ENCODE measurements at places on chromosomes 11 and 22.

GRCh38 chr11:70067591-70068341 is 10.4 kb upstream of the ANO1 start:
- no peak for DNase-seq

DNA sequence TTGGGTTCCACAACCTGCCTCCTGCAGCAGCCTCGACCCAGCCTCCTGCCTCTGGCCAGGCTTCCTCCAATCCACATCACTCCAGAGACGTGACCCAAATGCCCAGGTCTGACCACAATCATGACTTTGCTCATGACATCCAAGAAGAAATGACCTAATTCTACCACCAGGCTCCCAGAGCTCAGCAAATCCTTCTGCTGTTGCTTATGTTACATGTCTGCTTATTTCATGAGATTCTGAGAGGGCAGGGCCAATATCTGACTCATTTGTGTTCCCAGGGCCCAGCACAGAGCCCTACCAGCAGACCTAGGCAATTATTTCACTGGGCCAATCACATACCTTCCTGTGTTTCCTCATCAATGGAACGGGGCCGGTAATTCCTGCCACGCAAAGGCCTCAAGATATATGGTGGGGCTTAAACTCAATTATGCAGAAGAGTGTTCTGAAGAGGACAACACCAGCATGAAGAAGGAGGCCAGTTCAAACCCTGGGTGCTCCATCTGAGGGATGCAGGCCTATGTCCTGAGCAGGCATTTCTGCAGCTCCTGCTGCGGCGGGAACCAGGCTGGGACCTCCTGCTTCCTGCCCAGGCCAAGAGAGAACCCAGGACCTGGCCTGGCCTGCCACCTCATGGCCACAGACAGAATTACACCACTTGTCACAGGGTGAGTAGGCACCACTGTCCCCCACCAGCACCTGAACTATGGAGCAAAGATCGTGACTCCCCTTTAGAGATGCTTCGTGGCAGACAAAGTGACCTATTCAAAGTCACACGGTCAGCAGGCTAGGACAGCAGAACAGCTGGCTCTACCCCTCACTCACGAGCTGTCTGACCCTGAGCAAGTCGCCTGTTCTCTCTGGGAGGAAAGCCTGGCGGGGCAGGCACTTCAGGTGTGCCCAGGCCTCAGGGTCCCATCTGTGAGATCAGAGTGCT is 5.9 kb downstream of the CENPM start:
- peak; percentile 84 for DNase-seq

GRCh38 chr22:47619631-47620030 is 857.2 kb downstream of the TBC1D22A start:
- no peak for DNase-seq

GRCh38 chr11:18853086-18853720 is 61.6 kb upstream of the PTPN5 start:
- peak; percentile 48 for DNase-seq

DNA sequence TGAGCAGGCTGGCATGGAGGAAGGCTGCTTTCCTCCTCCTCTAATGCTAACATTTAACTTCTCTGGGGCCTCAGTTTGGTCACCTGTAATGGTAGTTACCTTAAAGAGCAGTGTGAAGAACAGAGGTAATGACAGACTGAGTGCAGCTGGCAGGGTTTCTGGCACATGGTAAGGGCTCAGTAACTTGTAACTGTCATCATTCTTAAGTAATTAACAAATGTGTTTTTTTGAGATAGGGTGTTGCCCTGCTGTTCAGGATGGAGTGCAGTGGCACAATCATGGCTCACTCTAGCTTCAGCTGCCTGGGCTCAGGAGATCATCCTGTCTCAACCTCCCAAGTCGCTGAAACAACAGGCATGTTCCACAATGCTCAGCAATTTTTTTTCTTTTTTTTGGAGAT is 242.0 kb upstream of the SYN3 start:
- DNase-seq: no peak

DNA sequence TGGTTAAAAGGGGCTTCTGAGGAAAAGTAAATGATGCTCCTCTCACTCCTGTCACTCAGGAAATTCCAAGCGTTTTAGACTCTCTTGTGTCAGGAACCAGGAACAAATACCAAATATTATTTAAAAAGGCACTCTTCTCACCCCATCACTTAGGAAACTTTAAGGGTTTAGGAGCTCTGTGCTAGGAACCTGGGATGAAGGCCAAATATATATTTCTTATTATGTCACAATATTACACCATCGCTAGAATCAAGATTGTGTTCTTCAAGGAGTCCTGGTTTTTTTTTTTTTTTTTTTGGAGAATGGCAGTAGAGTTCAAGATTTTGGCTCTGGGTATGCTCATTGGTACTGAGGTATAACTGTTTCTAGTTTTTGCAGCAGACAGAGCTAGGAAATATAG is 79.0 kb upstream of the HEPHL1 start:
- no peak for DNase-seq

DNA sequence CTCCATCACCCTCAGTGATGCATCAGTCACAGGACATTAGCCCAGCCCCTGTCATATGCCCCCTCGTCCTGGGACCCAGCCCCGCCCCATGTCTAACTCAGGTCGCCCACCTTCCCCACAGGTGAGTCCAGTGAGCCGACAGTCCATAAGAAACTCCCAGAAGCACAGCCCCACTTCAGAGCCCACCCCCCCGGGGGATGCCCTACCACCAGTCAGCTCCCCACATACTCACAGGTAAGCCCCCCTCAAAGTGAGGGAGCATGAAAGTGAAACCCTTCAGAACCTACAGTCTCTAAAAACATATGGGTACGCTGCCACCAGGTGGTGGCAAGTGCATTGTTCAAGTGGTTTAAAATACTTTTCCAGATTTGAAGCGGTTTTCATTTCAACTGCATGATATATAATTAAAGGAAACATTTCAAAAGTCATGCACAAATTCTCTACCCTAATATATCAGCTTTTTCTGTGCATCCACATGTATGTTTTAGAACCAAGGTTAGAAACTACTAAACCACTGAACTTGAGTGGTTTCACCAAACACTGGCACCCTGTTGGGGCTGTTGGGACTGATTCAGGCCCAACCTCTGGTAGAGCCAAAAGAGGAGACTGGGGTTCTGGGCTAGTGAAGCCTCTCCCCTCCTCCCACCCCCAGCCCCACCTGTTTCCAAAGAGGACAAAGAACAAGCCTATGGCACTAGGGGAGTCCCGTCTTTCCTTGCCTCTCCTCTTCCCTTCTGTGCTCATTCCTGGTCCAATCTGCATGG is 17.3 kb downstream of the EPS8L2 start:
- DNase-seq: peak; percentile 71

GRCh38 chr11:120091121-120091520 is 46.8 kb downstream of the TRIM29 start:
- DNase-seq: no peak

GRCh38 chr11:96167787-96168186 is 175.2 kb downstream of the MAML2 start:
- no peak for DNase-seq

DNA sequence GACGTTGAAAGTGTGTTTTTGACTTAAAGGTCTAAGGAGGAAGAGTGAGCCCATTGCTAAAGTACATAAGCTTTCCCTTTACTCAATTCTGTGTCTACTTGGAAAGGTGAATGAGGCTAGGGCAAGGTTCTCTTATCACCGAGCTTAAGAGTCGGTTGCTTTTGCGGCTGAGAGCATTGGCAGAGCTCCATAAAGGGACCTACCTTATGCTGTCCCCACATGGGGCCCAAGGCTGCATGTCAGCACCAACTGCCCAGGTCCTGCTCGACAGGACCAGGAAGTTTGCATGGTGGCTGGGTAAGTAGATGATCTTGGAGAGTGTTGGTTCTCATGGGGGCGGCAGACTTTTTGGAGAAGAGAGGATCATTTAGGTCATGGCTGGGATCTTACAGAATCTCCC is 91.2 kb downstream of the ZBTB16 start:
- DNase-seq: no peak

GRCh38 chr11:73464347-73464746 is 88.1 kb downstream of the RELT start:
- DNase-seq: peak; percentile 27

GRCh38 chr11:122765487-122766131 is 72.7 kb upstream of the CRTAM start:
- DNase-seq: no peak

DNA sequence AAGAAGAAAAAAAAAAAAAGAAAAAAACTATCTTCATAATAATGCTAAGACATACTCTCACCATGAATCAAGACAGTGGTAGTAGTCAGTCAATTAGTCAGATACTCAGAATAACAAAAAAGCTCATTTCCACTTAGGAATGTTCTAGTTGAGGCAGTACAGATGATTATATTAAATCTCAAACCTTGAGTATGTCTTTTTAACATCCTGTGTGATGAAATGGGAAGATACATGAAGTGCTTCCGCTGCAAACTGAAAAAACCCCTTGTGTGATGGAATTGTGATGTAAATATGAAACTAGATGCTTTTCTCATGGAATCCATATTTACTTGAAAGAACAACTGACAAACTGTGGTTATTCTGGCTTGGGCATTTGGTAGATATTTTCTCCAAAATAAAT is 13.7 kb downstream of the AMOTL1 start:
- DNase-seq: no peak

DNA sequence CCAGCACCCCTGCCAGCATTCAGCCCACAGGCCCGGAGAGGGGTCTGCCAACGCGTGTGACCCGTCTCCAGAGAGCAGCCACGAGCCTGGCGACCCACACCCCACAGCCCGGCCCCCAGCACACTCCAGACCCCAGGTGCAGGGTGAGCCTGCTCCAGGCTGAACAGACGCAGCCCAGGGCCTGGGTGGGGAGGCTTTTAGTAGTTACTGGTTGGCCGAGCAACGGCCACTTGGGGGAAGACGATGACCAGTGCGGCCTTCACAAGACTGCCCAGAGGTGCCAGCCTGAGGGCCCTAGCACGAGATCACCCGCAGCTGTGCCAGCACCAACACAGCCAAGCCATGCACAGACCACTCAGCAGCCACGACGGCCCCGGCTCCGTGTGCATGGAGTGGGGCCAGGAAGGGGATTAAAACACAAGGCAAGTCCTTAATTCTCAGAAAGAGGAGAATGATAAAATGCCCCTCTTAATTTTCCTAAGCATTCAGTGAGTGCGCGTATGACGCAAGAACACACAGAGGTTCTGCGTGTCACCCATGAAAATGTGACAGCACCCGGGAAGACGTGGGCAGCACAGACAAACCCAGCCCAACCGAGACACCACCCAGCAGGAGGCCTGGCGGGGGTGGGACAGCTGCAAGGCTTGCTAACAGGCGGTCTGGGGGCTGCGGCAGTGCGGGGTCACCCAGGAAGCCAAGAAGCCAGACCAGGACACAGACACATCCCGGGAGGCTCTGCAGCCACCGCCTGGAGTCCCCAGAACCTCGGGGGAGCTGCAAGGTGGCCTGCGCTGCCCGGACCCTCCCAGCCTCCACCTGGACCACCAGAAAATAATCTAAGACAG is 47.6 kb downstream of the BRD1 start:
- DNase-seq: peak; percentile 86

DNA sequence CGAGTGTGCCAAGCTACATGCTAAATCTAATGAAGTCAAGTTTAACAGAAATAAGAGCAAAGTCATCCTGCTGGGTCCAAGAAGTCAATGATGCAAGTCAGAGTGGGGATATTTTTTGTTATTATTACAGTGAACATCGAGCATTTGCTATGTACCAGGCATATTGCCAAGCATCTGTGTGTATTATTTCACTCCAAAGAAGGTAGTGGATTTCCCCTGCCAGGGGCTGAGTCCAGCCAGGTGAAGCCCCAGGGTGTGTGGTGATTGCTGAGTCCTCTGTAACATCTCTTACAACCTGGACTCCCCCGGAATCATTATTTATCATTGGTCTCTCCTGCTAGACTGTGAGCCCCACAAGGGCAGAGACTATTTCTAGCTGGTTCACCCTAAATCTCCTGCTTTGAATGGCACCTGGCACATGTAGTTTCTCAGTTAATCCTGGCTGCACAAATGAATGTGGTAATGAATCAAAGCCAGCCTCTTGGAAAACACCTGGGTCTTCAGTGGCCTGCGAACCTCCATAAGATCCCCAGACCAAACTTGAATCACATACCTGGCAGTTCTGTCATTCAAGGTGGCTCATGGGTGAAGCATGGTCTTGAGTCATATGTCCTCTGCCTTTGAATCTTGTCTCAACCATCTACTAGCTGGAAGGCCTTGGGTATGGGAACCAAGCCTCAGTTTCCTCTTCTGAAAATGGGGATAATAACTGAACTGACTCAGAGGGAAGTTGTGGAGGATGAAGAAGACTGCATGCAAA is 549.2 kb downstream of the MIAT start:
- no peak for DNase-seq

- DNase-seq: no peak
Observed at GRCh38 chr11:8196749-8197148, 27.9 kb upstream of the RIC3 start.

GRCh38 chr22:22168190-22168940 is 76.2 kb upstream of the VPREB1 start:
- peak; percentile 42 for DNase-seq

GRCh38 chr11:46306296-46306853 is 28.9 kb downstream of the CREB3L1 start:
- no peak for DNase-seq

GRCh38 chr22:19149047-19149883 is 827 bp downstream of the GSC2 start:
- no peak for DNase-seq

GRCh38 chr22:41280065-41280464 is 5.9 kb downstream of the RANGAP1 start:
- no peak for DNase-seq

- no peak for DNase-seq
Observed at GRCh38 chr11:69842746-69843528, 23.7 kb upstream of the FGF3 start.

DNA sequence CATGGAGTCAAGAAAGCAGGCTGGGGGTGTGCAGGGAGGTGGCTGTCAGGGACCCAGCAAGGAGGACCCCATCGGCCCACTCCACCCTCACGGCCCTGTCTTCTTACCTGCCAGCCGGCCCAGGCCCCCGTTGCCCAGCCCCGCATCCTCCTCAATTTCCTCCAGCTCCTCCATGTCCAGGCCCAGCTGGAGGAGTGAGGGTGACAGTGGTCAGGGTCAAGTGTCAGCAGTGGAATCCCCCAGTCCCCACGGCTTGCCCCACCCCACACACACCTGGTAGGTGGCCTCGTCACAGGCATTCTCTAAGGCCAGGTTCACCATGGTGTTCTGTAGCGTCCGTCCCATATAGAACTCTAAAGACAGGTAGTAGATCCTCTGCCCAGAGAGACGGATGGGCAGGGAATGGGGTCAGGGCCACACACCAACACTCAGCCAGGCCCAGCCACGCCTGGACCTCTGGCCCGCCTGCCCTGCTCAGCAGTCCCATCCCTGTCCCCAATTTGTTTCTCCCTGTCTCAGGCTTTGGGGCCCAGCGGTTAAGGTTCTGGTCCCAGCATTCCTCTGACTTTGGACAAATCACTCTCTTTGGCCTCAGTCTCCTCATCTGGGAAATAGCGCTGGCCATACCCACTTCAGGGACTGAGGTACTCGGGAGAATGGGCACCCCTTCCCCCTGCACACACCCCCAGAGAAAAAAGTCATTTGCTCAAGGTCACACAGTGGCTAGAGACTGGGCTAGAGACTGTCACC is 1.3 kb downstream of the PYGM start:
- no peak for DNase-seq

GRCh38 chr11:78768345-78768744 is 193.7 kb upstream of the NARS2 start:
- no peak for DNase-seq
